Smooth muscle cell of the pulmonary artery (primary cell): ENCODE measurements at places on chromosomes 13 and 19. TPM values are rescaled to one million over a fixed set of nuclear protein-coding genes. Genes with fewer than 3 reads are reported as not detected.

Gene SIGLEC8
- not detected in 2 replicates for total RNA-seq

Gene FGF22
- total RNA-seq: not detected in 2 replicates

Gene PSG7
- 0.30 TPM in 1 of 2 replicates, not detected in the other for total RNA-seq

Gene LONP1
- total RNA-seq: 124 and 181 TPM in 2 replicates

Gene ZSCAN4
- total RNA-seq: 0.07 TPM in 1 of 2 replicates, not detected in the other

Gene ADGRE1
- not detected in 2 replicates for total RNA-seq

Gene CFAP97D2
- not detected in 2 replicates for total RNA-seq

Gene PABPC3
- 0.10 and 0.13 TPM in 2 replicates for total RNA-seq

Gene NCCRP1
- total RNA-seq: not detected in 2 replicates

Gene SIGLEC10
- not detected in 2 replicates for total RNA-seq

Gene INSR
- total RNA-seq: 28.2 and 52.8 TPM in 2 replicates

Gene PRTN3
- total RNA-seq: 0.07 TPM in 1 of 2 replicates, not detected in the other

Gene TMPRSS9
- 0.17 TPM in 1 of 2 replicates, not detected in the other for total RNA-seq

Gene HIPK4
- total RNA-seq: 0.13 and 0.17 TPM in 2 replicates

Gene CD33
- not detected in 2 replicates for total RNA-seq

Gene PSG1
- total RNA-seq: 1.7 TPM in 1 of 2 replicates, not detected in the other

Gene AMER2
- total RNA-seq: not detected in 2 replicates

Gene CEACAM8
- total RNA-seq: not detected in 2 replicates

Gene ZNF235
- total RNA-seq: 4.7 and 5.0 TPM in 2 replicates

Gene ZNF418
- total RNA-seq: 5.7 and 6.2 TPM in 2 replicates

Gene OVOL3
- total RNA-seq: not detected in 2 replicates

Gene C1QTNF9
- total RNA-seq: not detected in 2 replicates

Gene ZNF562
- total RNA-seq: 18.0 and 25.0 TPM in 2 replicates

Gene OLFM4
- total RNA-seq: 0.20 TPM in 1 of 2 replicates, not detected in the other

Gene LAIR2
- not detected in 2 replicates for total RNA-seq

Gene SHFL
- total RNA-seq: 27.1 and 27.7 TPM in 2 replicates

Gene LIM2
- not detected in 2 replicates for total RNA-seq

Gene OR4F17
- total RNA-seq: not detected in 2 replicates

Gene FBXO27
- 2.9 and 5.4 TPM in 2 replicates for total RNA-seq

Gene IZUMO4
- 0.72 and 1.1 TPM in 2 replicates for total RNA-seq

Gene SUGP1
- 21.1 and 21.4 TPM in 2 replicates for total RNA-seq

Gene CPB2
- not detected in 2 replicates for total RNA-seq

Gene CGB7
- under 0.01 and 0.17 TPM in 2 replicates for total RNA-seq

Gene NLRP12
- not detected in 2 replicates for total RNA-seq

Gene KLF12
- total RNA-seq: 12.3 and 25.4 TPM in 2 replicates

Gene BICRA
- total RNA-seq: 6.0 and 7.8 TPM in 2 replicates

Gene TRPC4
- total RNA-seq: 6.9 and 32.5 TPM in 2 replicates

Gene ZNF699
- total RNA-seq: 9.1 and 9.6 TPM in 2 replicates
